Neural progenitor cell (in vitro differentiated cells): ENCODE measurements at places on chromosomes 5 and 9. TPM values are rescaled to one million over a fixed set of nuclear protein-coding genes. Genes with fewer than 3 reads are reported as not detected.

DNA sequence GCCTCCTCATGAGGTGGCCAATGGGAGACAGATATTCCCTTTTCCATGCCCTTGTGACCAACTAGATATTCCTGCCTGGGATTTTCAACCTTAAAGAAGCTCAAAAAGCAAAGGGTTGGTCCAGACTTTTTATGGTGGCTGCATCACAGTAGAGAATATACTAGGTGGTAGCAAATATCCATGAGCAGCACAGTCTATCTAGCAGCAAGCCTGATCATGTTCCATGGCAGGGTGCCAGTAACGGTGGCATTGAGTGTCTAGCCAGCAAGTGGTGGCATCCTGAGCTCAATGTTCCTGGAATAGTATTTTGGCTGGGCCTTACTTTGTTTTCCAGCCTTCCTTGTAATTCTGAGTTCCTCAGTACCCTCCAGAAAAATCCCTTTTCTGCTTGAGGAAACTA is 25.8 kb downstream of the CDC25C start:
- H3K27ac ChIP-seq: no peak overlapping the region
- no peaks in the 10 kb centered on the region for H3K4me1 ChIP-seq
- no peaks in the 10 kb centered on the region for H3K36me3 ChIP-seq
- no peak overlapping the region for H3K4me3 ChIP-seq
- no peaks in the 10 kb centered on the region for H3K27me3 ChIP-seq

- no peaks in the 10 kb centered on the region for H3K36me3 ChIP-seq
- H3K27me3 ChIP-seq: no peaks in the 10 kb centered on the region
- H3K27ac ChIP-seq: no peak overlapping the region
- no peak overlapping the region for H3K4me3 ChIP-seq
Measured at GRCh38 chr9:13174906-13175639, 104.4 kb downstream of the MPDZ start.

DNA sequence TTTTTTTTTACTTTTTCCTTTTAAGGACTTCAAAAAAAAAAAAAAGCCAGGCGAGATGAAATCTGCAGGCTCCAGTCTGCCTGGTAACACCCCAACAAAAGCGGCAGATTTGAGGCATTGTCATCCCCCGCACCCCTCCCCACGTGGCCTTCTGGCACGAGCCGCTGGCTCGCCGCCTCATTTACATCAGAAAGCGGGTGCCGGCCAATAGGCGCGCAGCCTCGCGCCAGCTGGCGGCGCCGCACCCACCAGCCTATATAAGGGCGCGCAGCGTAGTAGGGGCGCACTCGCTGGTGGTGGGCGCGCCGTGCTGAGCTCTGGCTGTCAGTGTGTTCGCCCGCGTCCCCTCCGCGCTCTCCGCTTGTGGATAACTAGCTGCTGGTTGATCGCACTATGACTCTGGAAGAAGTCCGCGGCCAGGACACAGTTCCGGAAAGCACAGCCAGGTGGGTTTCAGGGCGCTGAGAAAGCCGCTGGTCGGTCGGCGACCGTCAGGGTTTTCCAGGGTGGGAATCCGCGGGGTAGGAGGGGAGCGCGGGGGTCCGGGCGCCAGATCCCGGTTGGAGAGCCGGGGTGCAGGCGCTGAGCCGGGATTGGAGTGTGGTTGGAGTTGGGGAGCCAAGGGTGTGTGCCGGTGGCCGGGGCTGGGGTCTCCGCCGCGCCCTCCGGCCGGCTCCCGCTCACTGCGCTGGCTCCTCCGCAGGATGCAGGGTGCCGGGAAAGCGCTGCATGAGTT is at the start of gene GADD45G:
Gene GADD45G (plus strand): TSS at position 284 of the 736 bp plus-strand sequence. CDS start 110 bp downstream, at position 394.
- H3K36me3 ChIP-seq: no peaks in the 10 kb centered on the region
- H3K4me1 ChIP-seq: peaks cover 38% of the 10 kb centered on the region
- peak; percentile 98 for DNase-seq
- no peak within 1 kb of the TSS for H3K27ac ChIP-seq
- H3K27me3 ChIP-seq: peaks cover 81% of the 10 kb centered on the region

GRCh38 chr9:114220061-114220541 is 64.8 kb downstream of the COL27A1 start:
- H3K36me3 ChIP-seq: no peaks in the 10 kb centered on the region
- peaks cover 4% of the 10 kb centered on the region for H3K4me1 ChIP-seq
- H3K27ac ChIP-seq: no peak overlapping the region
- no peak for DNase-seq

DNA sequence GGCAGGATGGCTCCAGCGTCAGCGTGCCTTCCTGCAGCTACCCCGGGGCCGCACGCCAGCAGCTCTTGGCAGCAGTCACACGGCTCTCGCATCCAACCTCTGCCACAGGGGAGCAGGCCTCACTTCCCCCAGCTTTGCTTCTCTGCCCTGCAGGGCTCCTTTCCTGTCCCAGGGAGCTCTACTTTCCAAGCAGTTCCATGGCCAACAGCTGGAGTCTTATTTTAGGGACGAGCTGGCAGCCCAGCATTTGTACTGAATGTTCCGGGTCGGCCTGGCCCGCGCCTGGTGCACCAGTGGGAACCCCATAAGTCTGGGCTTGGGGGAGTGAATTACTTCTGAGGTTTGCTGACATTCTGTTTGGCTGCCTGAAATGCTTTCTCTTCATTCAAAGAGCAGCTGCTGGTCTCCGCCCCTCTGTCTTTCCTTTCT is 34.6 kb downstream of the GADD45G start:
- no peak overlapping the region for H3K4me3 ChIP-seq
- DNase-seq: no peak
- H3K36me3 ChIP-seq: no peaks in the 10 kb centered on the region
- H3K27me3 ChIP-seq: no peaks in the 10 kb centered on the region
- H3K27ac ChIP-seq: no peak overlapping the region
- H3K4me1 ChIP-seq: peaks cover 8% of the 10 kb centered on the region

- H3K4me3 ChIP-seq: peak within 1 kb of the TSS; percentile 56
- peaks cover 12% of the 10 kb centered on the region for H3K4me1 ChIP-seq
- H3K36me3 ChIP-seq: no peaks in the 10 kb centered on the region
- H3K27ac ChIP-seq: no peak within 1 kb of the TSS
- DNase-seq: peak; percentile 31
Measured at GRCh38 chr5:180591311-180591887, at the start of gene SCGB3A1. Gene SCGB3A1 (minus strand): TSS chr5:180591499. CDS start chr5:180591462, 37 bp downstream.

DNA sequence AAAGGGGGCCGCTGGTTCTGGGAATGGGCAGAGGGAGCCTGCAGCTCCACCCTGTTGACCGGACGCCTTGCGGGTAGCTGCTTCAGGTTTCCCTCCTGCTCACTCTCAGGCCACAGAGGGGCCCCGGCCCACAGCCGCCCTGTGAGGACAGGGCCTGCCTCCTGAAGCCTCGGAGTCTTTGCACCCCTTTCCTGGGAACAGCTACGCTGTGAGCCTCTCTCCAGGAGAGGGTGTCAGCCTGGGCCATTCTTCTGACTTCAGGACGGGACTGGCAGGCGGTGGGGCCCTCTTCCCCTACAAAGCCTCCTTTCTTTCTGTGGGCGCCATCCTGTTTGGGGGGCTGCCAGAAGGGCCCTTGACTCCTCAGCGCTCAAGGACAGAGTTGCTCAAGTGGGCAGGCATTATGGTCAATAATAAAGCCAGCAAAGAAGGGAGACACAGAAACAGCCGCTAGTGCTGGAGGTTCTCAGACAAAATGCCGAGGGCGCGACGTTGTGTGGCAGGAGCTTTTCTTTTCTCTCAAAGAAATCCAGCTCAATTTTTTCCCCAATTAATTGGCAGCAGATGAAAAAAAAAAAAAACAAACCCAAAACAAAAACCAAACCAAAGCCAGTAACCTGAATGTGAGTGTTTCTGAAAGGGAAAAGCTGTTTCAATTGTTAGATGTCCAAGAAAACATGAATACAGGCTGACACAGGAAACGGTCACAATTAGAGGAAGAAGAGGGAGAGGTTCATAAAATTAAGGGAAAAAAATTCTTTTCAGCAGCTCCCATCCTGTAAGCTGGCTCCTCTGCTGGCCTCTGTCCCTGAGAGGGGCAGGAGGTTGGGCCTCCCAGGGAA is 12.8 kb upstream of the SLC25A51 start:
- peaks cover 29% of the 10 kb centered on the region for H3K4me1 ChIP-seq
- H3K27me3 ChIP-seq: no peaks in the 10 kb centered on the region
- H3K27ac ChIP-seq: no peak overlapping the region
- DNase-seq: no peak

GRCh38 chr9:74478606-74479005 is 18.5 kb upstream of the RORB start:
- no peak overlapping the region for H3K27ac ChIP-seq
- no peaks in the 10 kb centered on the region for H3K4me1 ChIP-seq
- DNase-seq: no peak
- H3K27me3 ChIP-seq: no peaks in the 10 kb centered on the region
- no peaks in the 10 kb centered on the region for H3K36me3 ChIP-seq
- no peak overlapping the region for H3K4me3 ChIP-seq

DNA sequence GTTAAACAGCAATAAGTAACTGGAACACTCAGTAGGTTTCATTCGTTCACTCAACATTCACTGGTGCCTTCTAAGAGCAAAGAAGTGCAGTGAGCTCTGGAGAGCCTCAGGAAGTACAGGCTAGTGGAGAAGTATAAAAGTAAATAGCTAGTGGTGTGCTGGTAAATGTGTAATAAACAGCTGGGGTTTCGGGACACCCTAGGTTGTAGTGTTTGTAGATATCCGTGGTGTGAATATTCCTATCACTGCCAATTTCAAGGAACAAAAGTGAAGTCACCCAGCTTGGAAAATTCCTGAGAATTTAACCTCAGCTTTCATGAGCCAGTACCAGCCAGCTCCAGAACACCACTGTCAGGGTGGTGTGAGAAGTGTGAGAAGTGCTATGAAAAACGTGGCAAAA is 75.9 kb downstream of the GABBR2 start:
- no peaks in the 10 kb centered on the region for H3K4me1 ChIP-seq
- no peak overlapping the region for H3K4me3 ChIP-seq
- no peaks in the 10 kb centered on the region for H3K36me3 ChIP-seq
- H3K27ac ChIP-seq: no peak overlapping the region

- H3K4me1 ChIP-seq: peaks cover 6% of the 10 kb centered on the region
- no peaks in the 10 kb centered on the region for H3K36me3 ChIP-seq
- no peaks in the 10 kb centered on the region for H3K27me3 ChIP-seq
- H3K4me3 ChIP-seq: no peak overlapping the region
- no peak for DNase-seq
Measured at GRCh38 chr5:59107692-59108091, 524.8 kb downstream of the RAB3C start.

DNA sequence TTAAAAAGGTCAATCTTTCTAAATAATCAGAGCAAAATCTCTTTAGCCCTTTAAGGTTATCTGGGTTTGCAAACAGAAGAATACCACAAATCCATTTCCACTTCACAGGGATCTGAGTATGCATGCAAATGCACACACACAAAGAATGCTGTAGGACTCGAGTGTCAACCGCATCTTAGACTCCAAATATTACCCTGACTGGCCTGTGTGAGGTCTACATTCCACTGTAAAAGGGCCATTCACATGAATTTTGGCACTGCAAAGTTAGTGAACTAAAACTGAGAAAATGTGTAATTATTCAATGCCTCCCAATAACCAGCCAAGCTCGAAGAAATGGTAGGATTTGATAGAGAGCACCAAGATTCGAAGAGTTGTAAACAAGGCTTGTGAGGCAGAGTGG is 199.9 kb downstream of the AGTPBP1 start:
- no peak for DNase-seq
- H3K27me3 ChIP-seq: no peaks in the 10 kb centered on the region
- no peaks in the 10 kb centered on the region for H3K4me1 ChIP-seq
- no peak overlapping the region for H3K4me3 ChIP-seq
- H3K27ac ChIP-seq: no peak overlapping the region

DNA sequence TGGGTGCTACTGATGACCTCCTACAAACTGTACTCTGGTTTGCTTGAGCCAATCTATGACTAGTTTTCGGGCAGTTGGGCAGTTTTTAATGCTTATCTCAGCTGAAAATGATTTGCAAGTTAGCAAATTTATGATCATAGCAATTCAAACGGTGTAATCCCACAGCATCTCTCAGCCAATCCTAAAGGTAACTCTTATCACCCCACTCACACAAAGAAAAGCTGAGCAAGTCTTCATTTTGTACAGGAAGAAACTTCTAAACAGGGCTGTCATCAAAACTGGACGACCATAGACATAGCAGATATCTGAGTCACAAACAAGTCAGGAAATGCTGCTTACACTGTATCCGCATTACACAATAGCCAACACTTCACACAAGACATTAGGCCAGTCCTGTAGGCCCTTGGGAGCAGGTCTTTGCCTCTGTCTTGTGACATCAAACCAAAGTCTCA is 2.6 kb upstream of the ENC1 start:
- peaks cover 24% of the 10 kb centered on the region for H3K4me1 ChIP-seq
- H3K4me3 ChIP-seq: no peak overlapping the region
- H3K27ac ChIP-seq: no peak overlapping the region
- no peaks in the 10 kb centered on the region for H3K36me3 ChIP-seq

DNA sequence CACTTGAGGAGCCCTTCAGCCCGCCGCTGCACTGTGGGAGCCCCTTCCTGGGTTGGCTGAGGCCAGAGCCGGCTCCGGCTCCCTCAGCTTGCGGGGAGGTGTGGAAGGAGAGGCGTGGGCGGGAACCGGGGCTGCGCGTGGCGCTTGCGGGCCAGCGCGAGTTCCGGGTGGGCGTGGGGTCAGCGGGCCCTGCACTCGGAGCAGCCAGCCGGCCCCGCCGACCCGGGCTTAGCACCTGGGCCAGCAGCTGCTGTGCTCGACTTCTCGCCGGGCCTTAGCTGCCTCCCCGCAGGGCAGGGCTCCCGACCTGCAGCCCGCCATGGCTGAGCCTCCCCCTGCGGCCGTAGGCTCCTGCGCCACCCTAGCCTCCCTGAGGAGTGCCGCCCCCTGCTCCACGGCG is 6.2 kb upstream of the SHB start:
- H3K27ac ChIP-seq: no peak overlapping the region
- no peak for DNase-seq
- no peaks in the 10 kb centered on the region for H3K4me1 ChIP-seq
- H3K36me3 ChIP-seq: no peaks in the 10 kb centered on the region
- H3K4me3 ChIP-seq: no peak overlapping the region

DNA sequence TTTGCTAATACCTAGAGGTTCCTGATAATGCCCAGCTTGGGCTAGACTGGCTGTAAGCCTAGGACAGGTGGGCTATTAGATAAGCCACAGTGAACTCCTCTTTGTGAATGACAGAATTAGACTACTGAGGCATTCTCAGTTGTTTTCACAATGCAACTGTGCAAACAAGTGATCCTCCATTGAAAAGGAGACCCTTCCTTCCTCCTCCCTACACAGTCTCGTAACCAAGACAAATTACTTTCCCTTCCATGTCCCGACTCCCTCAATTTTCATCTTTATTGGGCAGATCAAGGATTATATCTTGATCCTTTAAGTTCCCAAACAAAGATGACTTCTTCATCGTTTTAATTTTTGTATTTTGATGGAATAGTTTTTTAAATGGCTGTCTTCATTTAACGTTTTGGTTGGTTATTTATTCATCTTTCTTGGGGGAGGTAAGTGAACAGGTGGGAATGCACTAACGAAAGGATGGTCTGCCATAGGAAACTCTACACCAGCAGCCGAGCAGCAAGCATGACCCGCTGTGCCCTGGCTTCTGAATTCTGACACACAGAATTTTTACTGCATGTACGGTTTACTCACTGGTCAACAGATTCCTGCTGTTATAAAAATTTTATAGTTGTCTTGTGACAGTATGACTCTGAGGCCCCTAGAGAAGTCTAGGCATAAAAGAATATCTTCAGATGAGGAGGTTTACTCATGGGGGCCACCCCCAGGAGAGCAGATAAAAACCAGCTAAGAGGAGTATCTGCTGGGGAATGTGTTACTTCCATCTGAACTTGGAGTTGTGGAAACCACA is 137.5 kb upstream of the TUT7 start:
- no peak overlapping the region for H3K4me3 ChIP-seq
- H3K27ac ChIP-seq: no peak overlapping the region
- H3K27me3 ChIP-seq: no peaks in the 10 kb centered on the region
- DNase-seq: no peak
- H3K36me3 ChIP-seq: no peaks in the 10 kb centered on the region

ZNF608 gene
- 168 and 213 TPM in 2 replicates for total RNA-seq

FOXD4L5 gene
- 0.19 TPM in 1 of 2 replicates, not detected in the other for total RNA-seq

CBY3 gene
- not detected in 2 replicates for total RNA-seq

SAXO1 gene
- total RNA-seq: 0.09 and 0.15 TPM in 2 replicates

RECK gene
- 11.0 and 12.2 TPM in 2 replicates for total RNA-seq
